Eye (tissue), 1 donor: ENCODE measurements at places on chromosomes 3 and 15.

DNA sequence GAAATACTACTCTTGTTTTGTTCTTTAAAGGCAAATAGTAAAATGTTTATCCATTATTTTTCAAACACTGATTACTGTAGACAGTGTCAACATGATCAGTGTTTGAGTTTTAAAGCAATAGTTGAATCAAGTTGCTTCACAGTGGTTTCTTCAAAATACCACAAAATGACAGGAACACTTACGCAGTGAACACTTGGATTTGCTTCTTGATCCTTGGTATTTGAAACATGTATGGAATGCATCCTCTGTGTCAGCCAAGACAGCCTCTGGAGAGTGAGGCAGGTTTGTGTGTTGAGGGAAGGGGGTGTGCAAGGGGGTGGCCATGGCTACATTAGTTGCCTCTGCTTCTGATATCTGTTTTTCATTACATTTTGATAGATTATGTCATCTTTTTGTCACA lies 413.0 kb downstream of the RBMS3 start:
- peak; percentile 78 for DNase-seq

DNA sequence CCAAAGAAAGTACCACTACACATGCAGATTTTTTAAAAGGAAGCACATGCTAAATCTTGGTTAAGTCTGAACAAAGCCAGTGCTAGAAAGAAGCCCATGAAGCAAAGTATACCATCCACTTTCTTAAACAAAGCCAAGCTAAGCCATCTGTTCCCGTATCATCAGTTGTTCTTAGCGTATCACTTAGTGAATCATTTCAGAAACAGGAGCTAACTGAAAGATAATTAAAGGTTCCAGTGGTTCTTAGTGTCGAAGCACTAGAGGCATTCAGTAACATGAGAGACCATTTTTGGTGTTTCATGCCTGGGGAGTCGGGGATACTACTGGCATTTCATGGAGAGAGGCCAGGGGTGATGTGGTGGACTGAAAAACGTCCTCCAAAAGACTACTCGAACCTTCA lies 12.8 kb downstream of the UBXN7 start:
- DNase-seq: no peak

GRCh38 chr3:113912552-113913236 lies 35.1 kb upstream of the ZDHHC23 start:
- DNase-seq: peak; percentile 13

DNA sequence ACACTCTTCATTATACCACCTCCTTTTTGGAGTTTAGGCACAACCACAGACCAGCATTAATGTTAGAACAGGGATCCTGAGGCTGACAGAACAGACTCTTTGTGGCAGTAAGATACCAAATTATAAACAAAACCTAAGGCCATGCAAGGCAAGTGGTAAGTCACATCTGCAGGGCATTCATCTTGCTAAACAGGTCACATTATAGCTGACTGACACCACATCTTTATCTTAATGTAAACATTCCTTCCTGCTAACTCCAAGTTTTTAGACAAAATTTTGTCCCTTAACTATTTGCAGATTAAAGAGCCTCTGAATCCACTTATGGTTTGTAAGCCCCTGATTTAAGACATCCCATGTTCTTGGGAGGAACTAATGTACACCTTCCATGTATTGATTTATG lies 500.6 kb downstream of the PYDC2 start:
- no peak for DNase-seq

- peak; percentile 95 for DNase-seq
Observed at GRCh38 chr3:116770815-116771450, 61.4 kb downstream of the TUSC7 start.

- no peak for DNase-seq
Observed at GRCh38 chr3:150022381-150023238, 51.9 kb upstream of the PFN2 start.
